Effector CD4-positive, alpha-beta T cell (primary cell): ENCODE measurements at places on chromosomes 3 and 15.
A peak's percentile ranks its signal among the peaks of the same experiment; 100 is the strongest.

GRCh38 chr3:178318340-178318739 lies 217.9 kb upstream of the KCNMB2 start:
- DNase-seq, result no peak

- DNase-seq, result no peak
Observed at GRCh38 chr3:185986198-185986777, 48.5 kb upstream of the TRA2B start.

DNA sequence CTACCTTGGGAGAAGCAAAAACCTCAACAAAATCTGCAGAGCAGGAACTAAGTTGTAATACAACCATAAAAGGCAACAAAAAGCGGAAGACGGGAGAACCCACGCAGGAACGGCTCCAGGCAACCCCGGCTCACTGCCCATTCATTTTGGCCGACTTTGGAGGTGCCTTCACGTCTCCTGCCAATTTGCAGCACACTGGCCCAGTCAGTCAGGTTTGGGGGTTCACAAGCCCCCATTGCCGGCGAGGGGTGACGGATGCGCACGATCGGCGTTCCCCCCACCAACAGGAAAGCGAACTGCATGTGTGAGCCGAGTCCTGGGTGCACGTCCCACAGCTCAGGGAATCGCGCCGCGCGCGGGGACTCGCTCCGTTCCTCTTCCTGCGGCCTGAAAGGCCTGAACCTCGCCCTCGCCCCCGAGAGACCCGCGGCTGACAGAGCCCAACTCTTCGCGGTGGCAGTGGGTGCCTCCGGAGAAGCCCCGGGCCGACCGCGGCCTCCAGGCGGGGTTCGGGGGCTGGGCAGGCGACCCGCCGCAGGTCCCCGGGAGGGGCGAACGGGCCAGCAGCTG lies 463 bp downstream of the TERC start:
- DNase-seq, result peak; percentile 45

DNA sequence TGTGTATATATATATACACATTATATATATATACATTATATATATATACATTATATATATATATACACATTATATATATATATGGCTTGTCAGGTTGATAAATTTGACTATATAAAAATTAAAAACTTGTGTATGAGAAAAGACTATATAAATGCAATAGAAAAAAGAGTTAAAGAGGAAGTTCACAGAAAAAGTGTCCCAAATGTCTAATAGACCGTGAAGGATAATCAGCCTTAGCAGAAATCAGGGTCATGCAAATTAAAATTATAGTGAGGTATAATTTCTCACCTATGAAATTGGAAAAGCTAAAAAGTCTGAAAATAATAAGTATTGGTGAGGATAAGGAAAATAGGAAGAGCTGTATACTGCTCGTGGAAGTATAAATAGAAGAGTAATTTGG lies 51.1 kb downstream of the CHRD start:
- DNase-seq, result no peak

DNA sequence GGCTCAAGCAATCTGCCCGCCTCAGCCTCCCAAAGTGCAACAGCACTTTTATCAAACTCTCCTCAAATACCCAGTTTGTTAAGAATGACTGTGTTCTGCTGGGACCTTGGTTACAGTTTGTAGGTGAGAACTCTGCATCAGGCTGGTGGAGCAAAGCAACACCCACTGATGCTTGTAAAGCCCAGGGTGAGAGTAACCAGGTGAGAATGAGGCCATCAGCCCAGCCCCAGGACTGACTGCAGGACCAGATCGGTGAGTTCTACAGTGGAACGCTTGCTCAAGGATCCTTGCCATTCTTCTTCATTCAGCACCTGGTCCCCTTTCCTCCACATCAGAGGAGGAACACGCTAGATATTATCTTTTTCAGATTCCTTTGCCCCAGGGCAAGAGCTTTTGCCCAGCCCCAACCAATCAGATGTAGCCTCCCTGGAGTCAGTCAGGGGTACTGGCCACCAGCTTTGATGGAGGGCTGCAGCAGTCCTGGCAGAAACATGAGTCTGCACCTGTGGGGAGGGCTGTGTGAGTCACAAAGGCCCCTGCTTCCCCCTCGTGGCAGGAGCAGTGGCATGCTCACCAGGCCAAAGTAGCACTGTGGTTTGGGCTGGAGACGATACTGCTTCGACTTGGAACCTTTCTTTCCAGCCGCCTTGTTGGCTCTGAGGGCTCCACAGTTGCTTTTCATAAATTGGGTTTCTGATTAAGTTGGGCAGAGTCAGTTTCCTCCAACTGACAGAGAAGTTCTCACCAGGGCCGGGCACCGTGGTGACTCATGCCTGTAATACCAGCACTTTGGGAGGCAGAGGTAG lies 3.5 kb upstream of the SHISA5 start:
- DNase-seq, result peak; percentile 68

DNA sequence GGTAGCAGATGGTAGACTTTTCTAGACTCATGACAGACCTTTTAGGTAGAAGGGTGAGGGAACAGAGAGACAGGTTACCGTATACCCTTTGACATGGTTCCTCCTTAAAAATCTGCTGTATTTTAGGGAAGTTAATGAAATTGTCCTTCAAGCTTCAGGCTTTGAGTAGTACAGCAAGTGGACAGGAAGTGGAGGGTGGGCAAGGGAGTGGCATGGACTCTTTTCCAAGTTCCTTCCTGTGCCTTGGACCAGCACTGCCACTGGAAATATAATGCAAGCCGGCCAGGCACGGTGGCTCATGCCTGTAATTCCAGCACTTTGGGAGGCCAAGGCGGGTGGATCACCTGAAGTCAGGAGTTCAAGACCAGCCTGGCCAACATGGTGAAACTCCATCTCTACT lies 156.1 kb upstream of the LRRFIP2 start:
- DNase-seq, result no peak

GRCh38 chr15:39127925-39128617 lies 452.8 kb upstream of the THBS1 start:
- DNase-seq, result no peak
